ENCODE measurements at places on chromosomes 1 and 21.
A peak's percentile ranks its signal among the peaks of the same experiment; 100 is the strongest.

- no peak for DNase-seq
These were observed 5.8 kb downstream of the TRIM11 start for GRCh38 chr1:228400692-228401454.

DNA sequence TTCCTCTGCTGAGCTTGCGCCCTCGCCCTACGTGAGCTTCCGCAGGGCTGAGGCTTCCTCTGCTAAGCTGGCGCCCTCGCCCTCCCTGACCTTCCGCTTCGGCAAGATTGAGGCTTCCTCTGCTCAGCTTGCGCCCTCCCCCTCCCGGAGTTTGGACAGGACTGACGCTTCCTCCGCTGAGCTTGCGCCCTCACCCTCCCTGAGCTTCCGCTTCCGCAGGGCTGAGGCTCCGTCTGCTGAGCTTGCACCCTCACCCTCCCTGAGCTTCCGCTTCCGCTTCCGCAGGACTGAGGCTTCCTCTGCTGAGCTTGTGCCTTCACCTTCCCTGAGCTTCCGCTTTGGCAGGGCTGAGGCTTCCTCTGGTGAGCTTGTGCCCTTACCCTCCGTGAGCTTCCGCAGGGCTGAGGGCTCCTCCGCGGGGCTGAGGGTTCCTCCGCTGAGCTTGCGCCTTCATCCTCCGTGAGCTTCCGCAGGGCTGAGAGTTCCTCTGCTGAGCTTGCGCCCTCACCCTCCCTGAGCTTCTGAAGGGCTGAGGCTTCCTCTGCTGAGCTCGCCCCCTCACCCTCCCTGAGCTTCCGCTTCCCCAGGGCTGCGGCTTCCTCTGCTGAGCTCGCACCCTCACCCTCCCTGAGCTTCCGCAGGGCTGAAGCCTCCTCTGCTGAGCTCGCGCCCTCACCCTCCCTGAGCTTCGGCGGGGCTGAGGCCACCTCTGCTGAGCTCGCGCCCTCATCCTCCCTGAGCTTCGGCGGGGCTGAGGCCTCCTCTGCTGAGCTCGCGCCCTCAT, 753.6 kb upstream of the TPTE start:
- DNase-seq, result no peak

- DNase-seq, result no peak
These were observed 451.1 kb downstream of the LTN1 start for GRCh38 chr21:28541371-28542112.

GRCh38 chr21:30148906-30149305, 17.7 kb downstream of the CLDN17 start:
- no peak for DNase-seq

- DNase-seq, result no peak
These were observed 210.1 kb upstream of the NRIP1 start for GRCh38 chr21:15274701-15275485.

DNA sequence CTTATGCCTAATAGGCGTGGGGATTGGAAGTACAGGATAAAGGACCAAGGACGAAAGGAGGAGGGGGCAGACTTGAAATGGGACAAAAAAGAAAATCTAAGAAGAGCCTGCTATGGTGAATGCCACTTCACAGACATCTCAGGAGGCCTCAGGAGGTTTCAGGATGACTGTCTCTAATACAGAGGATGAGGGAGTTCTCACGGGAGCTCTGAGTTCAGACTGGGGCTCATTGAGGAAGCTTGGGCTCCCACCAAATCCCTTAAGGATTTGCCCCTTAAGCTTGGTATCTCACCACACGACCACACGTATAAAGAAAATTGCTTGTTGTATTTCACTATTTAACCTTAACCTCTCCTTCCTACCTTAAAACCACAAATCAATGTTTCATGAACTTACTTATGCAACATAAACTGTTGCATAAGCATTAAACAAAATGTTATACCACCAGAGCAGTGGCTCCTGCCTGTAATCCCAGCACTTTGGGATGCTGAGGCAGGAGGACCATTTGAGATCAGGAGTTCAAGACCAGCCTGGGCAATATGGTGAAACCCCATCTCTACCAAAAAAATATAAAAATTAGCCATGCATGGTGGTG, 12.4 kb downstream of the SLC30A1 start:
- DNase-seq, result no peak

DNA sequence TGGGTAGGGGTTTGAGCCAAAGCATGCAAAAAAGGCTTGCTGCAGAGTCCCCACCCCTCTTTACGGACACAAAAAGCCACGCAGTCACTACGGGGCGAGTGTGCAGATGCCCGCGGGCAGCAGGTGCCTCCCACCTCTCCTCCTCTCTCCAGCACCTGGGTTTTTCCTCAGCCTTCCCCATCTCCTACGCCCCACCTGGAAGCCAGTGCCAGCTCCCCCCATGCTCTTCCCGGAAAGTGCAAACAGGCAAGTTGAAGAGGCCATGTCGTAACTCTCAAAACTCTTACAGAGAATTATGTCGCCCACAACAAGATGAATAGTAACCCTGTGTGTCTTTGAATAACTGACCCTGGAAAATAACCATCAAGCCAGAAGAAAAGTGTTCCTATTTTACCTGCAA, 82.5 kb downstream of the PDE9A start:
- no peak for DNase-seq

- no peak for DNase-seq
These were observed 64.2 kb upstream of the LYPLAL1 start for GRCh38 chr1:219109424-219110018.

DNA sequence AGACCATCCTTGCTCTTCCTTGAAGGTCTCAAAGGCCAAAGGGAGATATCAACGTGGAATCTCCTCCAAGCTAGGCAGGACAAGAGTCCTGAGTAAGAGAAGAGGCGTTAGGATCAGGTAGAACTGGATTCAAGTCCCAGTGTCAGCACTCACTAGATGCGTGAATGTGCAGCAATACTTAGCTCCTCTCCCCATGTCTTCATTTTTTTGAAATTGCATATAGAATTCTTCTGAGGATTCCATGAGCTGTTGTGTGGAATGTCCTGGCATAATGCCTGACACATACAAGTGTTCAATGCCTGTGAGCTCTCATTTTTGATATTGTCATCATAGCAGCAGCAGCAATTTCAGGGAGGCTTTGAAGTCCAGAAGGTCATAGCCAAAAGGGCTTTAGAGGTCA, 333.2 kb downstream of the KCNH1 start:
- DNase-seq, result no peak

GRCh38 chr1:25088946-25089345, 143.4 kb downstream of the SYF2 start:
- DNase-seq, result no peak

DNA sequence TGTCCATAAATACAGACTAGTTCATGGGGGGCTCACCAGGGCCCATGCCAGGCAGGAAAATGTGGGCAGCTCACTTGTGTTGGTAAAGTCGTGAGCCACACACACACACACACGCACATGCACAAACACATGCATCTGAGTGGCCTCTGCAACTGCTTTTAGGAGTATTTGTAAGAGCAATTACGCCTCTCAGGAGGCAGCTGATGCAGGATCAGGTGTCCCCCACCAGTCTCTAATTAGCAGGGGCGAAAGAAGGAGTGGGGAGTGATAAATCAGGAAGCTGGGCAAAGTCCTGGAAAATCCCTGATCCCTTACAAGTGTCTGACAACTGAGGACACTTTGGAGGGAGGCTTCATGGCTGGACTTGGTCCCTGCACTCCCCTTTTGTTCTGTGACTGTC, 5.7 kb upstream of the IVL start:
- no peak for DNase-seq

DNA sequence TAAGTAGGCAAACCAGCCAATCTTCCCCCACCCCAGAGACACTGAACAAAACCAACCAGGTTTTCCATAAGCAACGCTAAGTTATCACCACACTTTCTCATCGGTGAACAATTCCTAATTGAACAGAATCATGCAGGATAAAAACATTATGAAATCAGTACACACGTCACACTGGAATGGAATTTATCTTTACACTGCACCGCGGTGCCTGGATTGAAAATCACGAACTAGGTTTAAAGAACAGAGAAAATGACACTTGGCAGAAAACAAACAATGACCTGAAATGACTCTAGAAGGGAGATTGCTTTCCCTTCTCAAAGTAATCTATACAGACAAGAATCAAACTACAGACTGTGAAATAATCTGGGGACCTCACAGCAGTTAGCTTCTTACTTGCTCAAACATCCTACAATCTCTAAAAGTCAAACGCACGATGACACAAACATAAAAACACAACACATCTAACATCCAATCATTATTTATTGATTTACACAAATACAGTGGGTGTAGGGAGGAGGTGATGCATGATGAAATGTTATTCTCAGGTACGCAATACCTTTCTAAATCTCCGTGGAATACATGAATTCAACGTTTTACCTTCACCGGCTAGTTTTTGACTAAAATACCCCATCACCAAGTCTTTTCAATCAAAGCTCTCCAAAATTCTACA, 1.9 kb downstream of the EIF4G3 start:
- no peak for DNase-seq

- DNase-seq, result no peak
These were observed 606.5 kb upstream of the CAMK1G start for GRCh38 chr1:208977012-208977411.

DNA sequence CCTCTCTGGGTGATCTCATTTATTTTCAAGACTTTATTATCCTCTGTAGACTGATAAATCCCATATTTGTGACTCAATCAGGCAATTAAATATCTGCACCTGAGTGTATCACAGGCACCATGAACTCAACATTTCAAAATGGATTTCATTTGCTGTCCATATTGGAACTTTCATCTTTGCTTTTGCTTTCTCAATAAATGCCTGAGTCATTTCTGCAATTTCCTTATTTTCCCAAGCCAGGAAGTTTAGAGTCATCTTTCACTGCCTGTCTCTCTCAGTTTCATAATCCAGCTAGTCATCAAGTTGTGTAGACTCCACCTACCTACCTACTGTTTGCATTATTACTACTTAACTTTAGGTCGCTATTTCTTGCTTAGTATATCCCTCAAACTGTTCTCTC, 540.9 kb downstream of the LMO4 start:
- peak; percentile 1 for DNase-seq

DNA sequence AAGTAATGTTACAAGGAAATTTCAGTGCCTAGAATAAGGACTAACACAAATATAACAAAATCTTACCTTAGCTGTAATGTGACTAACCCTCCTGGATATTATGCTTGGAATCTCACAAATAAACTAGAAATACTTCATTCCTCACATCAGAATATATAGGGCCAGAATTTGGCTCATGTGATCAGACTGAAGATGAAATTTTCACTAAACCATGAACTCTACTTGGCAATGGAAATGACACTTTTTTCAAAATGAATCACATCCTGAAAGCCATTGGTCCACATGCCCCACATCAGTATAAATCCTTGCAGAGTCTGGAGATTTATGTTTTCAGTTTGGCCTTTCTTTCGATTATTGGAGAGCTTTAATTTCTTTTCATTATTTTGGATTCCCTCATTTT, 227.8 kb downstream of the NRIP1 start:
- DNase-seq, result no peak

- no peak for DNase-seq
These were observed 19.9 kb upstream of the TTC4 start for GRCh38 chr1:54695764-54696163.

DNA sequence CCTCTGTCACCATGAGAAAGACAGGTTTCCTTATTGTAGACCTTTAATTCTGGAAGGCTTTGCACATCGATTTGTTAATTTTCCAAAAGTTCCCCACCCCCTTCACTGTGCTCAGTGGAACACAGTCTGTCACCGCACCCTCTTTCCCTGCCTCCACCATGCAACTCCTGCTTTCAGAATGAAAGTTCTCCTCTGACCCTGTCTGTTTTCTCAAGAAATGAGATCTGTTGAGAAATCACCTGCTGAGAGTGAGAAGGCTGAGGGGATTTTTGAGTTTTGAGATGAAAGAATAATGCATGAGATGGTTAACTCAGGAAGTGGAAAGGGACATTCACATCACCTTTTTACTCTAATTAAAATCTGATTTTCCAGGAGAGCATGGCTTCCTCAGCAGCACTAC, 99.6 kb downstream of the CYYR1 start:
- no peak for DNase-seq

GRCh38 chr1:34865981-34866761, 6.6 kb upstream of the SMIM12 start:
- peak; percentile 93 for DNase-seq

DNA sequence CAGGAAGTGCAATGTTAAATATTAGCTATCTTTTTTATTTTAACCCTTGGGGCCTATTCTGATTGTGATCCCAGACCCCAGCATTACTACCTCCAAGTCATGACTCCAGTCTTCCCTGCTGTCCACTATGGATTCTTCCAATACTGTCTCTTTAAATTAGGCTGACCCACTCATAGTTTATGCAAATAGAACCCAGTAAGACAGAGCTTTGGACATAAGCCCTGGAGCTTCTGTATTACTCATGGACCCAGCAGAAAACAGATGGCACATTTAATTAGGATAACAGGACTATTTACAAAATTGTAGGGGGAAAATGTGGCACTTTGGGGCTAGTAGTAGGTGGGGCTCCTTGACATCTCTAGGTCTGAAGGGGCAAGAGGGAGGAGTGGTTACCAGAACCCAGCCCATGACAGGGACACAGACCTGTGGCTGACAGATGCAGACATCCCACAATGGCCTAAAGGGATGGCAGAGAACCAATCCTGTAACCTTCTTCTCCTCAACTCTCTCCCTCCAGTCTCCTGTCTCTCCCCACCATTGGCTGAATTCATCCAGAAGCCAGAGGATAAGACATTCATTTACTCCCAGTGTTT, 233.5 kb downstream of the OMA1 start:
- no peak for DNase-seq

DNA sequence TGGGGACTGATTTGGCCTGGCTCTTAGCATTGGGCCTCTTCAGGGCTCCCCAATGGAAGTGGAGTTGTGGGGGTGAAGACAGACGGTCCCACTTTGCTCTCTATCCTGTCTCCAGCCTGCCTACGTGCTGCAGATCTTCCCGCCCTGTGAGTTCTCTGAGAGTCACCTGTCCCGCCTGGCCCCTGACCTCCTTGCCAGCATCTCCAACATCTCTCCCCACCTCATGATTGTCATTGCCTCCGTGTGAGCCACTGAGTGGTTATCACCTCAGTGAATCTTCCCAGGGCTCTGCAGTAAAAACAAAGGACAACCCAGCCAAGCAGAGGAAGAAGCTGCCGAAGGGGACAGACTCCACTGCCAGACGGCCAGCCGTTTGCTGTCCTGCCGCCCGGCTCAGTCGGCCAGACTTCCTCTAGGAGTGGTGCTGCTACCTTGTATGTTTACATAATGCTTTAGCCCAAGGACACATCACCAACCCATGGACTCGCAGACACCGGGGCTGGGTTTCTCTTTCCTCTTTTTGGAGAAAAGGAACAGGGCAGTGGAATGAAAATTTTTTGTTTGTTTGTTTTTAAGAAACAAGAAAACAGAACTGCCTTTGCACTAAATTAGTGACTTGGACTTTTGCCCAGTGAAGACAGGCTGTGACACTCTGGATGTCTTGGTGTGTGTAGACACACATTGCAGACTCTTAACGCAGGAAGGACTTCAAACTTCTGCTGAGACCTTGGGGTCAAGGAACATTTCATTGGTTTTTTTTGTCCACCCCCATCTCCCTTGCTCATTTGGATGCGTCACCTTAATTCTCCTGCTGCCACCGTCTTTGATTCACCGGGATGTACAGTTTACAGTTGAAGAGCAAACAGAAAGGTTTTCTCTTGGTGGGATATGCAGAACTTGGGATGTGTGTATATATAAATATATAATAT, 36.5 kb downstream of the ZBTB17 start:
- no peak for DNase-seq

GRCh38 chr1:202998836-202999750, 8.1 kb upstream of the TMEM183A start:
- DNase-seq, result peak; percentile 78
